ENCODE measurements at places on chromosomes 5 and 9.

GRCh38 chr5:170774831-170775230 lies 8.7 kb upstream of the GABRP start:
- no peak for DNase-seq

DNA sequence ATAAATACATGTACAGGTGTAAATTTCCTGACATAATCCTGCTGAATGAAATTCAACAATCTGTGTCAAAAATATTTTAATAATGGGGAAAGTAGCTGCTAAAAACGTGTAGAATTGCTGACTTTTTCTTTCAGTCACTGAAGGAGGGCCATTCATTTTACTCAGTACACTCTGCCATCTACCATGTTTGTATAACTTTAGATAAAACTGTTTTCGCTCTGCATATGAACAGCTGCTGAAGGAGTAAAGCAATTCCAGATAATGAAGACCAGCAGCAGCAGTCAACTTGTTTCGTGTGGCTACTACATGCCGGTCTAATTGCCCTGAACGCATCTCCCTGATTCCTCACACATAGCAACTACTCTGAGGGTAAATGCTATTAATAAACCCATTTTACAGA lies 380.5 kb downstream of the SPOCK1 start:
- DNase-seq = no peak

- DNase-seq = no peak
These were observed 48.8 kb downstream of the ACER2 start for GRCh38 chr9:19457693-19458009.

- no peak for DNase-seq
These were observed 95.8 kb upstream of the RARS1 start for GRCh38 chr5:168390491-168390890.

DNA sequence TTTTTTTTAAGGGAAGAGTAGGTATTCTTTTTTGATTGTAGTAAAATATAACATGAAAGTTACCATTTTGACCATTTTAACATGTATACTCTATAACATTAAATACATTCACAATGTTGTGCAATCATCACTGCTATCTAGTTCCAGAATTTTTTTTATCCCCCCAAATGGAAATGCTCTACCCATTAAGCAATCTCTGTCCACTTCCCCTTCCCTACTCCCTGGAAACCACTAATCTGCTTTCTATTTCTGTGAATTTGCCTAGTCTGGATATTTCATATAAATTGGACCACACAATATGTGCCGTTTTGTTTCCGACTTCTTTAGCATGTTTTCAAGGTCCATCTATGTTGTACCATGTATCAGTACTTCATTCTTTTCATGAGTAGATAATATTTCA lies 429.5 kb downstream of the TLE1 start:
- no peak for DNase-seq

- no peak for DNase-seq
These were observed 172.8 kb downstream of the ERCC6L2 start for GRCh38 chr9:96048104-96048955.

DNA sequence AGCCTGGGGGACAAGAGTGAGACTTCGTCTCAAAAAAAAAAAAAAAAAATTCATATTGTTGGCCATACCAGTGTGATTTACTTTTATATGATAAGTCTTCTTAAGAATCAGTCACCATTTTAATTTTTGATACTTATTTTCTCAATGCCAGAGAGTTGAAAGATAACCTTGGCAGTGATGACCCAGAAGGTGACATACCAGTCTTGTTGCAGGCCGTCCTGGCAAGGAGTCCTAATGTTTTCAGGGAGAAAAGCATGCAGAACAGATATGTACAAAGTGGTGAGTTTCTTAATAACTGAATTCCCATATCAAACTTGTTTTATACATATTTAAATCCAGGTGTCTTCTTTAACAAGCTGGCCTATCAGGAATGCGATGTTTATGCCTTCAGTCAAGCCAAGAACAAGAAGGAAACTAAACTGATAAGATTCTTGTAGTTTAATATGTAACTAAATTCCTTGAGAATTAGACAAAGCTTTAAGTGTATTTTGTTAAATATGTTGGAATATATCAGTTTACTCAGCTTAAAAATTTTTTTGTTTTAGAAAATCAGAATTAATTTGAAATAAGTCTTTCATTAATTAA lies 81.5 kb downstream of the NIPBL start:
- no peak for DNase-seq

GRCh38 chr5:56317923-56318561 lies 84.9 kb upstream of the ANKRD55 start:
- no peak for DNase-seq

DNA sequence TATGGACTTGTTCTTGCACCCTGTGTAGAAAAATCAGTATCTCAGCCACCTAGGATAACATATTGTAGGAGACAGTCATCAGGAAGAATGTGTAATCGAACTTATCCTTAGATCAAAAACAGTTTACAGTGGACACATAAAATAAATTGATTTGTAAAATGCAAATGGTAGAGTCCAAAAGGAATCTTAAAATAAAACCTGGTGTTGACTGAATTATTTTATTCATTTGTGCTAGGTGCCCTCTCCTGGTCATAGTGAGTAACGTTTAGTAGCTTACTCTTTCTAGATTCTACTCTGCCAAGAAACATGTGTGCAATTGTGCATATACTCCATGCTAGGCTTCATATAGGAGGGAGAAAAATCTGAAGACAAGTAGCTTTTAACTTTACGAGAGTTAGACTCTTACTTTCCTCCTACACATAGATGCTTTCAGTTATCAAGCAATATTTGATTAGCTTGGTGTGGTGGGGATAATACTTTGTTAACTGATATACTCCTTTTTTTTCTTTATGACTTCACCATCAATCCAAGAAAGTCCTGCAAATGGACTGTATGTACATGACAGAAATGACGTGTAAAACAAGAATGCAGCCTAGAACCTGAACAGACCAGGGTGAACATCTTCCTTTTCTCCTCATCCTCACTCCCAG lies 23.7 kb upstream of the LOX start:
- no peak for DNase-seq

DNA sequence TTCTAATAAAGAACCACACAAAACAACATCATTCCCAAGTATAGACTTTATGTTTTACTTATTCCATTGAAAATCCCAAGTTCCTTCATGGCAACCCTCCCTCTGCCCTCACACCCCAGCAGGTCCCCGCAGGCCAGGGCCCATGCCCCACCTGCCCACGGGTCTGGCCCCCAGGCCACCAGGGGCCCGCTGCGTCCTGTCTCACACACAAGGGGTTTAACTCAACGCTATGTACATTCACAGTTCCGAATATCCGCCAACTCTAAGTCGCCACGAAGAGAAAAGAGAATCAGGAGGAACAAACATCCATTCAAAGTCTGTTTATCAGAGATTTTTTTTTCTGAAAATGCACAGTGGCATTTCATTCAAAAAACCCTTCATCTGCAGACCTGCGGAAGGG lies 16.2 kb upstream of the SLC6A3 start:
- no peak for DNase-seq

DNA sequence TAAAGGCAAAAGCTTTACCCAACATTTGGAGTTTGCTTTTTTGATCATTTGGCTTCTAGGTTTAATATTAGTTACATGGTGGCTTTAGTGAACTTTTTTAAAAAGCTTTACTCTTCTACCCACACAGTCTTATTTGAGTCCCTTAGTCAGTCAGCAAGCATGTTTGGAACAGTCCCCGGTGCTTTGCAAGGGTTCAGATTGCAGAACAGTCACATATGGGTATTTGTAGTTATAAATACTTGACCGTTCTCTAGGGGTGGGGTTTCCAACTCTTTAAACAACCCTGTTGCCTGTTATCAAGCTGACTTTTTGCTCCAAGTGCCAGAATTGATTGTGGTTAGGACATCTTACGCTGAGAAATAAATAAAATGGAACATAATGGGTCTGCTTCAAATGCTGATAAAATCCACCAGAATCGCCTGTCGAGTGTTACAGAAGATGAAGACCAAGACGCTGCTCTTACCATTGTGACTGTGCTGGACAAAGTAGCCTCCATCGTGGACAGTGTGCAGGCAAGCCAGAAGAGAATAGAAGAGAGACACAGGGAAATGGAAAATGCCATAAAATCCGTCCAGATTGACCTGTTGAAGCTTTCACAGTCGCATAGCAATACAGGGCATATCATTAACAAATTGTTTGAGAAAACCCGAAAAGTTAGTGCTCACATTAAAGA lies at the start of gene CAVIN4:
Gene CAVIN4 (plus strand): TSS at position 304 of the 673 bp plus-strand sequence. CDS start 65 bp downstream, at position 369.
- no peak for DNase-seq

DNA sequence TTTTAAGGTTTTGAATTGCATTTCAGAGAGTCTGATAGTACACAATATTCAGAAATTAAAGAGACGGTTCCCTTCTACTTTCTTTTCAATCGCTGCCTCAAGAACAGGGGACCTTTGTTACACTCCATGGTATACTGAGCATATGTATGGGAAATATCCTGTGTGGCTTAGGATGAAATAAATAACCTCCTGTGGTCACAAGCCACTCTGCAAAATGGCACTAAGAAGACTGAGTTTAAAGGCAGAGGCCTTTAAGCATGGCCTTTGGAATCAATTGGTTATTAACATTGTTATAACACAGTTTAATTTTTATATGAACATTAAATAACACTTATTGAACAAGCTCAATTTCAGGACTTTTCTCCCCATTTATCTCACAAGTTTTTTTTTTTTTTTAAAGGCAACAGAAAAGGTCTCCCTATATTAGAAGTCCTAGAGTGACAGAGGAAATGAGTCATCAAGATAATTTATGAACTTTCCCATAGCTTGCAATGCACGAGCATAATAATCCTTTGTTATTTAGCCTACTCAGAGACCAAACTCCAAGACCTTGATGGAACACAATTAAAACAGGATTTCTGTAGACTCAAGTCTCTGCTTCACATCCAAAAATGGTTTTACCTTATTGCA lies 341.9 kb downstream of the TMEM167A start:
- DNase-seq = no peak

GRCh38 chr5:115452536-115453235 lies 91.9 kb downstream of the FEM1C start:
- no peak for DNase-seq

- no peak for DNase-seq
These were observed 283.3 kb downstream of the NSG2 start for GRCh38 chr5:174328631-174329299.

DNA sequence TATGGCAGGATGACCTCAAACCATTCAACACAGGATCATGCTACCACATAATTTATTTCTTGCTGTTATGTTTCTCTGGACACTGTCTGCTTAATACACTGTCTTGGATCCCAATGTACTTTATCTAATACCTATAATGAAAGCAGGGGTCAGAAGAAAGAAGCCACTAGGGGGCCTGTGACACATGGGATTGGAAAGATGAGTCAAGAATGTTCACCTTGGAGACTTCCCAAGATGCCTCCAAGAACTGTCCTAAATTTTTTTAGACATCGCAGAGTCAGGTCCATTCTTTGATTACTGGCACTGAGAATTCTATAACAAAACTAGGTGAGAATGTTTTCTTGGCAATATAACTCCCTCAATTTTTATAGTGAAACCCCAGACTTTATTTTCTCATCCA lies 305.8 kb upstream of the SMARCA2 start:
- DNase-seq = no peak

- DNase-seq = no peak
These were observed 67.8 kb downstream of the FGF1 start for GRCh38 chr5:142618130-142618523.

DNA sequence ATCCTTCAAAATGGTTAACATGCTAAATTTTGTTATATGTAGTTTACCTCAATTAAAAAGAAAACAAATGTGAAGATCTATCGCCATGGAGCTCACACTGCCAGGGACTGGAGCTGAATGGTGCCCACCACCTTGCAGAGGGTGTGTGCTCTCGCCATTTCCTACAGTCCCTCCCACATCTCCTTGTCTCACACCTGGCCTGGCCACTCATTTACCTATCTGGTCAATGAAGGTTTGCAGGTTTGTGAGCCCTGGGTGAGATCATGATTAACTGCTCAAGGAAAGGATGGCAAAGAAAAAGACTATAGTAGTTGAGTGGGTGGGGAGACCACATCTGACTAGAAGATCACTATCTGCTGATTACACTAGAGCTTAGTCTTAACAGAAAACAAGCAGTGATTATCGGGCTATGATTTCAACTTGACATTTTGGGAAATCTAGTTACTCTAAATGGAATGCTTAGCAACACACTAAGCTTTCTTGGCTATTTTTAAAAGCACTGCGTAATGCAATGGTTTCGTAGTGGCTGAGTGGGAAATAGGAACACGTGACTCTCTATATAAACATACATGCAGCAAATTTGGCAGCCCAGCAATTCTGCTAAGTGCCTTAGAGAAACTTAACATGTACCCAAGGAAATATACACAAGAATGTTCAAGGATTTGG lies 27.3 kb downstream of the PUM3 start:
- no peak for DNase-seq

DNA sequence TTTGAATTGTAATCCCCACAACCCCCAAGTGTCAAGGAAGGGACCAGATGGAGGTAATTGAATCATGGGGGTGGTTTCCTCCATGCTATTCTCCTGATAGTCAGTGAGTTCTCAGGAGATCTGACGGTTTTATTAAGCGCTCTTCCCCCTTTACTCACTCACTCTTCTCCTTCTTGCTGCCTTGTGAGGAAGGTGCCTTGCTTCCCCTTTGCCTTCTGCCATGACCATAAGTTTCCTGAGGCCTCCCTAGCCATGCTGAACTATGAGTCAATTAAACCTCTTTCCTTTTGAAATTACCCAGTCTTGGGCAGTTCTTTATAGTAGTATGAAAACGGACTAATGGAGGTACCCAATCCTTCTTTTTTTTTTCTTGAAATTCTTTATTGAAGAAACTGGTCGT lies 2.2 kb upstream of the CEP120 start:
- DNase-seq = no peak

- no peak for DNase-seq
These were observed 88.4 kb downstream of the CAMSAP1 start for GRCh38 chr9:135818718-135819475.

DNA sequence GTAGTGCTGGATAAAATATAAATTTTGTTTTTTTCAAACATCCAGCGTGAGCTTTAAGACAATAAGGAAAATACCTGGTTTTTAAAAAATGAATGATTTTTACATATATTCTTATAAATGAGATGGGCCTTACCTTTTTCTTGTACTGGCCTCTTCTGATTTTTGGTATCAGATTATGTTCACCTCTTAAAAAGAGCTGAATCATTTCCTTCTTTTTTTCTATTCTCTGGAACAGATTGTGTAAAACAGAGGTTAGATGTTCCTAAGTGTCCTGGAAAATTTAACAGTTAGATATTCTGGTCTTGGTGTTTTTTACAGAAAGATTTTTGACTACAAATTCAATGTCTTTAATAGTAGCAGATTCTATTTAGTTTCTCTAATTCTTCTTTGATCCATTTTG lies 74.6 kb downstream of the NDUFAF2 start:
- no peak for DNase-seq

DNA sequence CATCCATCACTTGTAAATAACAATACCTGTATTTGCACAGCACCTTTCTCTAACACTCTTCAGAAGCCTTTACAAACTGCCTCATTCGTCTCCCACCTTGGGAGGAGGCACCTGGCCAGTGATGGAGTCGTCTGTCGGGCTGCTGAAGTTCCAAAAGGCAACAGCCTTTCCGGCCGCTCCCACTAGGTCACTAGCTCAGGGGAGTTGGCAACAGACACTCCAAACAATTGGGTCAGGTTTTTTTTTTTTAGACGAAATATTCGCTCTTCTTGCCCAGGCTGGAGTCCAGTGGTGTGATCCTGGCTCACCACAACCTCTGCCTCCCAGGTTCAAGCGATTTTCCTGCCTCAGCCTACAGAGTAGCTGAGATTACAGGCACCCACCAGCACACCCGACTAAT lies 4.0 kb downstream of the DAP start:
- DNase-seq = no peak

GRCh38 chr5:103255691-103256090 lies 2.9 kb upstream of the MACIR start:
- no peak for DNase-seq
